Pulmonary artery endothelial cell (primary cell): ENCODE measurements at places on chromosomes 5 and 9. TPM values are rescaled to one million over a fixed set of nuclear protein-coding genes. Genes with fewer than 3 reads are reported as not detected.

GRCh38 chr5:154940375-154940771, 500 bp upstream of the MRPL22 start:
- no peak for DNase-seq

DNA sequence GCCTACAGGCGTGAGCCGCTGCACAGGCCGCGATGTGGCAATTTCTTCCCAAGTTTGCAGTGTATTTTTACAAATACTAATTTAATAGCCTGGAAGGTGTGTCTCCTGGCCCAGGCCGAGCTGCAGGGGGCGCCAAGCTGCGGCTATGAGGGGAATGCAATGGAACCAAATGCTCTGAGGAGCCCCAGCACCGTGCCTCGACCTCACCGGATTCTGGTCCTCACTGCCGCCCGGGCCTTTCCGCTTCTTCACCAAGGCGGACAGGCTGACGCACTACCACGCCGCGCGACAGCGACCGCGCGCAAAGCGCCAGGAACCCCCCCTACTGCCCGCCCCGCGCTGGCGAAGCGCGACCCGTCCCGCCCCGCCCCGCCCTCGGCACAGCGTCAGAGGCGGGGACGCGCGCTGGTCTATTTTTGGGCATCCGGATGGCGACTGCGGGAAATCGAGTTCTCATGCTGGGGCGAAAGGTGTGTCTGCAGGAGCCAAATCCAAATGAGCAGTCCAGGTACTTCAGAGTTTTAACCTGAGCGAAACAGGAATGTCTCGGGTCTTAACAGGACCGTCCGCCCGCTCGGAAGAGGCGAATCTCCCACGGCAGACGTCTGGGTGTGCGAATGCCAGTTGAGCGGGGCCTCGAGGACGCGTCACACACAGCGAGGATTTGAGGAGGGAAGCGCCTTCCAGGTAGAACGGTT, 31.7 kb upstream of the PRXL2C start:
- peak; percentile 8 for DNase-seq

DNA sequence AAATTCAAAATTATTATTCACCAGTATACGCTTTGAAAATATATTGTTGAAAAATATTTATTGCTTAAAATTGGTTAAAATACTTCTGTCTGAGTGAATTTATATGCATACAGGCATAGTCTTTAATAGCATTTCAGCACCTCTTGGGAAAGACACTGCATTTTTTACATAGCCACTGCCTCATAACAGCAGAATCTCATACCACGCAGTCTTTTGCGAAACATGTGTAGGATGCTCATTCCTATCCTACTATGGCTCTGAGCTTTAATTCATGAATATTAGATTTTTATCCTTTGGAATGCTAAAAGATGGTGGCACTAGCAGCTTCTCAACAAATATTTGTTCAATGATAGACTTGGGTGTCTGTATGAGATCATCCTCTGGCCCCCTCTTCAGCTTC, 94.0 kb upstream of the SH3GL2 start:
- no peak for DNase-seq

DNA sequence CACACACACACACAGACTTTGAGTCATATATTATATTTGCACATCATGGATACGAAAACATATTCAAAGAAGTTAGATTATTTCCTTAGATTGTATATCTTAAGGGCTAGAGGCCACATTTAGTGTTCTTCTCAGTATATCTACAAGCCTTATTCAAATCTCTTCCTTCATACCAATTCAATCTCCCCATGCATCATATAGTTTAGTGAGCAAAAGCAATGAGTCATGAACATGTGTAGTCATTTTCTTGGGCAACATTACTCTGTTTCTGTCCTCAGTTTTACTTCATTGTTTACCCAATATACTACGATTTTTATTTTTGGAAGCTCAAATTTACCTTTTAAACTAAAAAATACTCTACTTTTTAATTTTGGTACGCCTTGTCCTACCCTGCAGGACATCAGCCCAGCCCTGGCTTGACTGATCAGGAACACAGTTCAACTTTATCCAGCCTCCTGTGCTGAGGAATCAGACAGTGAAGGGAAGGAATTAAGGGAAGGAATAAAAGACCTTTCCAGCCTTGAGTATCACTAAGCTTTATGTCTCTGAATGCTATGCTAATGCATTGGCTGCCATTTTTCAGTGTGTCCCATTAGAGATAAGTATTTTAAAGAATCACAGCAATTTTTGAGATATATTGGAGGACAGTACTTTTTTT, 101.7 kb upstream of the FST start:
- no peak for DNase-seq

DNA sequence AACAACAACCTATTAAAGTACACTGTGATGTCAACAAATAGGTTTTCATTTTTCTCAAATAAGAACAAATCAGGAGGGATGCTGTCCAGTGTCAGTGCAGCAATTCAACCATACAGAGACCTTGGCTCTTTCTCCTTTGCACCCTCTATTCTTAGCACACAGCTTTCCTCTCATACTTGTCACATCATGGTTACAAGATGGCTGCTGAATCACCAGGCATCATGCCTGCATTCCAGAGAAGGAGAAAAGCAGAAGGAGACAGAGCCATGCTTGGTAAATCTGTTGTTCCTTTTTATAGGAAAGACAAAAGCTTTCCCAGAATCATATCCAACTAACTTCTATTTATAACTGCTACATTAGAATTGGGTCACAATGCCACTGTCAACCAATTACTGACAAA, 124.7 kb upstream of the VLDLR start:
- no peak for DNase-seq

GRCh38 chr9:91056917-91057316, 255.3 kb downstream of the SYK start:
- DNase-seq: peak; percentile 75

DNA sequence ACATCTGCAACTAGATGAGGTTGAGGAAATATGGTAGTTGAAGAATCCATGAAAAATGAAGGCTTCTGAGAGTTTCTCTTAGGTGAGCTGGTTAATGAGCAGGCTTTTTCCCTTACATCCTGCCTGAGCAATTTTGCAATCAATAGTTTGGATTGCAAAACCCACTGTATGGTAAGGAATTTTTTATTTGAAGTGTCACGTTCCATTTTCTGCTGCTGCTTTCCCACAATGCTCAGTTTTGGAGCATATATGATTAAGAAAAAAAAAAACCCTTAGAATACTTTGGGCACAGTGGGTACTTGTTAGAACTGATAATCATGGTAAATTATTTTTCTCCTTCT, 144.2 kb downstream of the PCSK1 start:
- no peak for DNase-seq

DNA sequence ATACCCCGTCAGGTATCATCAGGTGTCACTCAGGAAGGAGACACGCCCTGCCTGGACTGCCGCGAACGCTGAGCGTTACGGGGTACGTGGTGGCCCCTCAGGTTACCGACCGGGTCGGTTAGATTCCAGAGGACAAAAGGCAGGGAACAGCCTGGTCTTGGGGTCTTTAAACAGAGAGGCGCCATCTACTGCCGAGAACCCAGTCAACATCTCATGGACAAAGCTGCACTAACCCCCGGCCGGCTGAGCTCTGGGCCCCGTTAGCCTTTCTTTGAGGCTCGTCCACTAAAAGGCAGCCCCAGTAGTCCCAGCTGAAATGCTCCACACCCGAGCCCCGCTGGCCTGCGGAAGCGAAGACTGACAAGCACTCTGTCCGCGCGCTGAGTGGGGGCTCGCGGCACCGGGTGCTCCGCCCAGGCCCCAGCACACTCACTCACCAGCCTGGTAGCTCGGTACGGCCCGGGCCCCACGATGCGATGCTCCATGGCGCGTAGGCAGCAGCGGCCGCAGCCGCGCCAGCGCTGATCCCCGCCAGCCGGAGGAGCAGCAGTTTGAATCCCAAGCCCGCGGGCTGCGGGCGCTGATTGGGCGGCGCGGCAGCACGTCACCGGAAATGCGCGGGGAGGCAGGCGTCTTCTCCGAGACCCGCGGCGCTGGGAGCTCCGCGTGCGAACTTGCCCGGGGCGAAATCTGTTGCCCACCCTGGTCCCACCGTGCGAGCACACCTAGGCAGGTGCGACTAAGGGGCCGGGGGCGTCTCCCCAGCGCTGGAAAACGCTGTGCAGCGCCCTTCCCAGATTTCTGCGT, at the start of gene DEPDC1B:
Gene DEPDC1B, minus strand, starts transcription at position 558 of the 807 bp plus-strand sequence. Its CDS starts 73 bp downstream, at position 485.
- DNase-seq: peak; percentile 61

- no peak for DNase-seq
These were observed 134.4 kb downstream of the AOPEP start for GRCh38 chr9:94860678-94861588.

DNA sequence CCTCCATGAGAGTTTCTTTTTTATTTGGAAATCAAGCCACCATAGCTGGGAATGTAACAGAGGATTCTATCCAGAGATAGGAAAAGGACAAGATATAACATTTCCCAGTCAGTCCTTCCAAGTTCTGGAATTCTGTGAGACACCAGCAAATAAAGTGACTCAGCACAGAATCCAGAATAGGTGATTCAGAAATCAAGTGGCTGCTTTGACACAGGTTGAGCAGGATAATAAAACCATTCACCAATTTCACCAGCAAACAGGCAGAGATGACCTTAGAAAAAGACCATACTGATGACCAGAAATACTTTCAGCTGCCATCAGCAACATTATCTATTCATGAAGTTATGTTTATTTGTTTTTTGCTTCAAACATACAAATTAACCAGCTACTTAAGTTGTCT, 491.5 kb upstream of the TUSC1 start:
- DNase-seq: no peak

DNA sequence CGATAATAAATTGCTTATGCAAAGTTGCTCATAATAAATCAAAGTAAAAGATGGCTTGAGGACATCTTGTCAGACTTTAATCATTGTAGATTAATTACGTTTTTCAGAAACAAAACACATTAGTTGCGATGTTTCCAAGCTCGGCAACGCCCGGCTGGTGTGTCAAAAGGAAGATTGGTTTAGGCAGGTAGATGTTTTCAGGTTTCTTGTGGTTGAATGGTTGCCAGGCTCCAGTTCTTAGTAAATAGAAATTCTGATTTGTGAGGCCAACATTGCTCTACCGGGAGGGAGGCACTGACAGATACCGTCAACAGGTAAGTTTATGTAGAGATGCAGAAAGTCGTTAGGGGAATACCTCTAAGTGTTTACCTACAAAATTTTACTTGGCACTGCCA, 280.3 kb downstream of the NPR3 start:
- DNase-seq: no peak

- no peak for DNase-seq
These were observed 566 bp upstream of the ALDH7A1 start for GRCh38 chr5:126595486-126596083.

- no peak for DNase-seq
These were observed 109.3 kb upstream of the TMEM161B start for GRCh38 chr5:88377705-88378656.

- no peak for DNase-seq
These were observed 124.4 kb downstream of the TMEM174 start for GRCh38 chr5:73297430-73297829.

DNA sequence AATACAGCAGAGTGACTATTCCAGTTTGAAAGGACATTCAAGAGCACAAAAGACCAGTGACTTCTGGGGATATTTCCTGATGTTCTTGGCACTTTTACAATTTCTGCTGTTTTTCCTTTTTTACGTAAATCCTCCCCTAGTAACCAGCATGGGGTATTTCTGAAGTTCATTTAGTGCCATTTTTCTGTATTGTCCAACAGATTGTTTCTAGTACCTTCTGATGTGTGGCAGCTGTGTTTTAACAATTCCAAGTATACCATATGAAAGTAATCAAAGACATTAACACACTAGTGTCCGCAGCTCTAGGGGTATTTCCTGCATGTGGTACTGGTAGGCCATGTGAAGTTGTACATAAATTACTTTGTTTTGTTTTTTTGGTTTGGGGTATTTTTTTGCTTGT, 53.0 kb upstream of the SMARCA2 start:
- no peak for DNase-seq

DNA sequence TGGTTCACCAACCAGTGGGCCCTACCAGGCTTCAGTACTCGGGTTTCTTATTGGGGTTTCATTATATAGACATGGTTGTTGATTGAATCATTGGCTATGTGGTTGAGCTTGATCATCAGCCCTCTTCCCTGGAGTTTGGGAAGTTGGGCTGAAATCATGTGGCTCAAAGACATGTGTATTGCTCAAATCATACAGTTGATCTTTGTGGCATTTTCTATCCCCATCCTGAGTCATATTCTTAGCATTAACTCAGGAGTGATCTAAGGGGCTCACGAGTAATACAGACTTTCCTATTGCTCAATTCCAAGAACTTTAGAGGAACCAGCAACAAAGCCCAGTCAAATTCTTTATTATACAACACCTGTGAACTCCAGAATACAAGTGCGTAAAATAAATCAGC, 66.2 kb downstream of the SMC5 start:
- DNase-seq: no peak

DNA sequence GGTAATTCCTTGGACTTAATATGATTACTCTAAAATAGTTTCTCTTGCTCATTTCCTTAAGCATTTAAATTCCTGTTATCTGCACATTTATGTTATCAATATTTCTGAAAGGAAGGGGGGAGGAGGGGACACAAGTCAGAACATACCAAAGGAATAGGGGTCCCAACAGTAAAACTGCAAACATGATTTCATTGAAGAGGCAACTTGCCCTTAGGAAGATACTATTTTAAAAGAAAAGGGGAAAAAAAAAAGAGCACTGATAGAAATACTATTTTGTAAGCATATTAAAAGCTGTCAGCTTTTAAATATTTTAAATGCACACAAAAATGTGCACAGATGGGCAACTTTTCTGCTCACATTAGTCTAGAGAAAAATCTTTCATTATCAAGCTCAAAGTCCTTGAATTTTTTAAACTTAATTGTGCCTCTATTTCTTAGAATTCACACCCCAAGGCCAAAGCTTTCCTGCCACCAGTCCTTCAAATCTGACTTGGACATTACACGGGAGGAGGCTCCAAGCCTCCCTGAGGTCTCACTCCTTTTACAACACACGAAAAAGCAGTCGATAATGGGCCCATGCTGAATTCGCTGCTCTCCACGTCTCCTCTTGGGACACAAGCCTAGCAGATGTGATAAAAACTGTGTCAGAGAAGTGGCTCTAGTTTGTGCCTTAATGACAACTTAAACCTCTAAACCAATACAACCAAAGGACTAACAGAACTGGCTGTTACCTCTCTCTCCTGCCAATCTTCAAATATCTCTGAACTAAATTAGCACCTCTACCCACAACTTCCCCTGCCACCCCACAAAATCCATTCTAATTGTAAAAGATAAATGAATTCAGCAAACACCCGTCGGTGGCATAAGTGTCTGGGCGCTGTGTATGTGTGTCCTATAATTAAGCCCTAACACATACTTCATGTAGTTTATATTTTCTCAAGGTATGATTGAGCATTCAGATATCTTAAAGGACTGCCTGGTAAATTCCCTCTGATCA, 154.3 kb downstream of the DENND1A start:
- DNase-seq: no peak

GRCh38 chr5:111976705-111977435, 219.9 kb upstream of the NREP start:
- no peak for DNase-seq

PCDHB14 gene
- 0.53 and 0.78 TPM in 2 replicates for total RNA-seq

OR1J2 gene
- not detected in 2 replicates for total RNA-seq

LHX3 gene
- total RNA-seq: not detected in 2 replicates

HMCN2 gene
- total RNA-seq: under 0.01 TPM in 2 replicates

TPRN gene
- 5.1 and 6.4 TPM in 2 replicates for total RNA-seq

TERT gene
- 0.07 TPM in 1 of 2 replicates, not detected in the other for total RNA-seq

CD274 gene
- total RNA-seq: 39.2 and 44.7 TPM in 2 replicates

PCDHB7 gene
- total RNA-seq: 0.28 and 0.40 TPM in 2 replicates
